Transverse colon (tissue), 4 donors: ENCODE measurements at places on chromosomes 11 and 22. TPM values are rescaled to one million over a fixed set of nuclear protein-coding genes. Genes with fewer than 3 reads are reported as not detected.

TSPAN18 gene
- total RNA-seq = 4.5 TPM

HORMAD2 gene
- total RNA-seq = not detected

GRCh38 chr11:69867076-69868005, 48.1 kb upstream of the FGF3 start:
- DNase-seq = no peak
- H3K36me3 ChIP-seq = no peaks in the 10 kb centered on the region
- peaks cover 47% of the 10 kb centered on the region for H3K27me3 ChIP-seq
- H3K27ac ChIP-seq = no peak overlapping the region
- H3K4me1 ChIP-seq = no peaks in the 10 kb centered on the region

OLFML1 gene
- total RNA-seq = 0.20 TPM

GAS2 gene
- 4.2 TPM for total RNA-seq

TMEM86A gene
- total RNA-seq = 4.9 TPM
